ENCODE measurements at places on chromosomes 5 and 9.
A peak's percentile ranks its signal among the peaks of the same experiment; 100 is the strongest.

DNA sequence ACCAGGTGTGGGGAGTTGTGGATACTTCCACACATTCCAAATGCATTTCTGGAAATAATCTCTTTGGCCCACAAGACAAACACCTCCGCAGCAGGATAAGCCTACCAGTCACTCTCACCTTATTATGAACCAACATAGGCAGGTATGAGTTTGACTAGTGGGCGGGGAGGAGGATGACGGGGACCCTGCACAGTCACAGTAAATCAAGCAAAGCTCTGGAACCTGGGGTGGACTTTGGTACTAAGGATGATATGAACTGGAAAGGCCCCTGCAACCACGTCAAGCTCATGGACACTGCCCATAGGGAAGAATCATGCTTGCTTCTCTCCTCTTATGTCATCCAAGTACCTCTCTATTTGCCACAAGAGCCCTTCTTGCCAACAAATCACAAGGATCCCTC lies 259.4 kb downstream of the HSPA4 start:
- DNase-seq, result no peak

DNA sequence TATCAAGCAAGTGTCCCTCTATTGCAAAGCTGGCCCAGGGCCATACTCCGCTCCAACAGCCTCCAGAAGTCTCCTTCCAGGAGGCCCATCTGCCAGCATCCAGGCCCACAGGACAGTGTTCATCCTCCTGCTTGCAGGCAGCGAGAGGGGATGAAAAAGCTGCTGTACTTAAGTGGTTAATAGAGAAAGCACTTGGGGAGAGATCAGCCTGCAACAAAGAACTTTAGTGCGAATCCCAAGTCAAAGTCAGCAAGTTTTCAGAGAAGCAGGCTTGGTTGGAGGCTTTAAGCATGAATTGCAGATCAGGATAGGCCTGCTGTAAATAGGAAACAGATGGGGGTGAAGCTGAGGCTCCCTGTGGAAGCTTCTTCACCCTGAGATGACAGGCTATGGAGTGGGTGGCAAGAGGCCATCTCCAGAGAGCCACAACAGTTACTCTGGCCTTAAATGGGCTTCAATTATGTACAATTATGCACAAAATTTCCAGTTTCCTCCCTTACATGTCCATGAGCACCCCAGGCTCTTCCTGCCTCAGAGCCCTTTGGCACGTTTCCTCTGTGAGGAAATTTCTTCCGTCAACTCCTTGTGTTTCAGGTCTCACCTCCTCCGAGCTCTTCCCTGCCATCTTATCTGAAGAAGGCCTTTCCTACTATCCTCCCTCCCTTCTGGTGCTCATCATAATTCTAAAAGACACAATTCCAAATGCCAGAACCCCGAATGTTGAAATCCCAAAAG lies 98.0 kb upstream of the NR3C1 start:
- DNase-seq, result no peak

DNA sequence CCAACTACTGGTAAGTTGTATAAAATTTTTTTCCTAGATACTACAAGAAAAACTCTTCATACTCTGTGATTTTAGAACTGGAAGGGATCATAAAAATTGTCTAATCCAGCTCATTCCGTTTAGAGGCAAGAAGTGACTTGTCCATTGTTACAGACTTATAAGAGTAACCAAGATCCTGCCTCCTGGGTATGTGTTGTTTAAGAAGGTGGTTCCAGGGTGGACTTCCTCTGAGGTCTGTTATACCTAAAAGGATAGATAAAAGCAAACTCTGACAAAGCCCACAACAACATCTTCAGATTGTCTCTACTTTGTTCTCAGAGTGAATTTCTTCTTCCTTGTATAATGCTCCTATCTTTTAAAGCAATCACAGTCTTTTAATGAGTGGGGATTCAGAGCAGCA lies 24.2 kb downstream of the TGFBR1 start:
- no peak for DNase-seq

GRCh38 chr5:139903450-139903794 lies 107.8 kb downstream of the PSD2 start:
- no peak for DNase-seq

DNA sequence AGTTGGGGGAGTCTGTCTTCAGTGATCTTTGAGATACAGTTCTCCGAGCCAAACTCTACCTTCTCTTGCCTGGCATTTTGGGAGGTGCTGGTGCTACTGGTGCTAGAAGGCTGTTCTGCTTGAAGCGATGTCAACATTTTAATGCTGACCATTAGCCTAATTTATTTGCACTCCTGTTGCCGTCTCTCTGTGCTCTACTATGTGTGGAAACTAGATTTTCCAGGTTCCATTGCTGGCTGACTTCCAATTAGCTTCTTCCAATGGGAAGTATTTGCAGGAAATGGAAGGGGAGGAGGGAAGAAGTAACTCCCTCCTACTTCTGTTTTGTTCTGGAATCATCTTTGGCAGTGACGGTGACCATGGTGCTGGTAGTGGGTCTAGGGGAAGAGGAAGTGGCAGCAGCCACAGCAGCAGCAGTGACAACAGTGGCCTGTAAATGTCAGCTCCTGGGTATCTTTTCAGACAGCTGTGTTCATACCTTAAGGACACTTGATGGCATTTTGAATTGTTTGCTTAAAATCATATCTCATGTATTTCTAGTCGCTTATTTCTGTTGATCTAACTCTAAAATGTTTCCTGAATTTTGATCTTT lies 7.9 kb downstream of the TXNDC8 start:
- no peak for DNase-seq

GRCh38 chr9:32579706-32580331 lies 6.9 kb upstream of the NDUFB6 start:
- DNase-seq, result peak; percentile 56

GRCh38 chr5:68392617-68393016 lies 177.1 kb downstream of the PIK3R1 start:
- DNase-seq, result no peak

DNA sequence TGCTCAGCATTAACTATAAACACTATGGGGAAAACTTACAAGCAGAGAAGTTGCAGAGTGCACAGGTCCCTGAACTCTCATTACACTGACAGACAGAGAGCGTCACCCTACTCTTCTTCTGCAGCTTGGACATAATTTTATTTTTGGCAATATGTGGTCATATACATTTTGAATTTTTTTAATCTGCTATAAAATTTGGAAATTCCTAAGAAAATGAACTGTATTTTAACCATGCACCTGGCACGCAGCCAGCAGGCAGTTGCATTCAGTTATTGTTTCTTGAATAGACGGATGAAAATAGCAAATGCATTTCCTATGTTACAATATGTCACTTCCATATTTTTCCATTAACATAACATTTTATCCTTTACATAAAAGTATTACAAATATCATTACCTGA lies 100.2 kb downstream of the SLC25A46 start:
- DNase-seq, result no peak

GRCh38 chr9:8895861-8896224 lies 1096.3 kb upstream of the DMAC1 start:
- DNase-seq, result no peak

- DNase-seq, result no peak
Observed at GRCh38 chr5:58080573-58080972, 379.3 kb downstream of the PLK2 start.

- DNase-seq, result no peak
Observed at GRCh38 chr9:72012646-72013045, 47.8 kb downstream of the C9orf57 start.

DNA sequence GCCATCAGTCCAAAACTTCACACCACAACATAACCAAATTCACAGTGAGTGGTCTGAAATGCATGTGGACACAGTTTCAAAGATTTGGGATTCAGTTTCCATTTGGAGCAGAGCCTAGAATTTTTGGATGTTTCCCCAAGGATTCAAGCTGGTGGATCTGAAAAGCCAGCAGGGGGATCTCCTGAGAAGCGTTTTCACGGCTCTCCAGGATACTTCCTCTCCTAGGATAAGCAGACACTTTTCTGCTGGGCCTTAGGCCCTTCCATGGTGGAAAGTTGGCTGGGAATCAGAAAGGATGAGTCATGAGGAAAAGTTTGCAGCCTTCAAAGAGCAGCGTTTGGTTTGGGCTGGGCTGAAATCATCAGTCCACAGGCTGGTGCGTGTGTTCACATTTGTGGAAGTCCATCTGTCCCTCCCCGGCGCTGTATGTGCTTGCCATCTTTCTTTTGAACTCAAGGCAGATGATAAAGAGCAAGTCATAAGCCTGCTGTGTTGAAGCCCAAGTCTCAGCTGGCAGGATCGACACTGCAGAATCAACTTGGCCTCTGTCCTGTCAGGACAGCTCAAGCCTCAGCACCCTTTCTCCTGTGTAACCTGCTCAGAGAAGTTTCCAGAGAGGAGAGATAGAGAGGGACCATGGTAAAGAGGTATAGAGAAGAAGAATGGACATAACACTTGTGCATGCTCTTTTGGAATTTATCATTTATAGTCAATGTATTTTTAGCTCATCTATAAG lies 152.6 kb upstream of the MSX2 start:
- no peak for DNase-seq

GRCh38 chr5:171081319-171081718 lies 219.5 kb downstream of the RANBP17 start:
- no peak for DNase-seq

DNA sequence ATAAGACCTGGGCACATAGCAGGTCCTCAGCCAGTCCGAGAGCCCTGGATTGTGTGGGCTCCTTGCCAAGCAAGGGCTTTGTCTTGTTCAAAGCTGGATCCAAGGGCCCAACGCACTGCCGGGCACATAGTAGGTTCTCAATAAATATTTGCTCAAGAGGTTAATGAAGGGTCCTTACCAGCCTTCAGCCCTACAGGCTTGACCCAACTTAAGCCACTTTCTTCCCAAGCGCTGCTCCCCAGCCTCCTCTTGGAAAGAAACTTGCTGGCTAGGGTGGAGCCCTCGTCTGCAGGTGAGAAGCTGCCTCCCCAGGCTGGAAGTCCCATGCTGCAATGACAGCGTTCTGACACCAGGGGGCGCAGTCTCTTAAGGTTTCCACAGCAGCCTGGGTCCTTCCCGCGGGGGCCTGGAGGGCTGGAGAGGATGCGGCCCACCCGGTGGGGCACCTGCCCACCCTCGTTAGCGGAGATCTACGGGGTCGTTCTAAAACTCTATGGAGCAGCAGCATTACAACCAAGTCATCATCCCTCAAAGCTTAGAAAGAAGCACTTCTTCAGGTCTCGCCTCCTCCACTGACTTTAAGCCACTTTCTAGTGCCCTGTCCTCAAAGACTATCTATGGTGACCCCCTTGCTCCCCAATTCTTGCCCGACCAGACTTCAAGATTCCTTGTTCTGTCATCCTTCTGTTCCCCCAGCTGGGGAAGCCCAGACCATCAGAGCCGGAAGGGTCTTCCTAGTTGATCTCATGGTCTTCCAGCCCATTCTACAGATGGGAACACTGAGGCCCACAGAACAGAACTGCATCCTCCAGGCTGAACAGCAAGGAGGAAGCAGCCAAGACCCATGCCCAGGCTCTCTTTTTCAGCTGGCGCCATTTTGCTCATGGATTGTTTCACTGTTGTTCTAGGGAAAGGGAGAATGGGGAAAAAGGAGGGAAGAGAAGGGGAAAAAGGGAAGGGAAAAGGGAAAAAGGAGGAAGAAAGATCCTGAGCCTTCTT lies 115.4 kb downstream of the LHX2 start:
- peak; percentile 45 for DNase-seq

- no peak for DNase-seq
Observed at GRCh38 chr9:129459547-129460322, 161.2 kb downstream of the C9orf50 start.

GRCh38 chr5:169106911-169107706 lies 193.8 kb downstream of the SLIT3 start:
- DNase-seq, result no peak

DNA sequence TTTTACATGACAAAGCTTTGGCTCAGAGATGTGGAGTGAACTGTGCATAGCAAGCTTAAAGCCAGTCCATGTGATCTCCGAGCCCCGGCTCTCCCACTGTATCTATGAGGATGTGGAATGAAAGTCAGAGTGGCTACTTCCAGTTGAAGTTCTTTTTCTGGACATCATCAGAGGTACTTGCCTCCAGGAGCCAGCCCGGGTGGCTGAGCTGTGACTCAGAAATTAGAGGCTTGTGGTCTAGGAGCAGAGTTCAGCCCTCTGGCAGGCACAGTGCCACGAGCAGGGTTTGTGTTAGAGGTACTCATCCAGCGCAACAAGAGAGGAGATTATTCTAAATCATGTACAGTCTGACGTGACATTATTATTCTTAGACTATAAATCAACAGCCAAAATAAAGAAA lies 322.5 kb downstream of the CDK5RAP2 start:
- no peak for DNase-seq

DNA sequence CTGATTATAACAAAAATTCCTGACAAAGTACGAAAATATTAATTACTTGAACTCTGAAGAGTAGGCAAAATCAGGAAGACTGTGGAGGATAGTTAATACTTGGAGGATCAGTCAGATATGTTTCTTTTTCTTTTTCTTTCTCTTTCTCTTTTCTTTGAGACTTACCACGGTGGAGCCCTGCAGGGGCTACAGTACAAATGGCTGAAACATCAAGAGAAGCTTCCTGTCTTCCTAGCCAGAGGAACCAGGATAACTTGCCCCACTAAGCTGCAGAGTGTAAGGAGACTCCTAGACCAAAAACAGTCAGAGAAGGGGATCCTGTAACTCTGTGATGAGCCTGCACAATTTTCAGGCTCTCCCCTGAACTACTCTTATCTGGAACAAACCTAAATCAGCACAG lies 324.6 kb upstream of the TYRP1 start:
- DNase-seq, result no peak

- no peak for DNase-seq
Observed at GRCh38 chr9:136625101-136626065, 37.3 kb upstream of the EGFL7 start.

DNA sequence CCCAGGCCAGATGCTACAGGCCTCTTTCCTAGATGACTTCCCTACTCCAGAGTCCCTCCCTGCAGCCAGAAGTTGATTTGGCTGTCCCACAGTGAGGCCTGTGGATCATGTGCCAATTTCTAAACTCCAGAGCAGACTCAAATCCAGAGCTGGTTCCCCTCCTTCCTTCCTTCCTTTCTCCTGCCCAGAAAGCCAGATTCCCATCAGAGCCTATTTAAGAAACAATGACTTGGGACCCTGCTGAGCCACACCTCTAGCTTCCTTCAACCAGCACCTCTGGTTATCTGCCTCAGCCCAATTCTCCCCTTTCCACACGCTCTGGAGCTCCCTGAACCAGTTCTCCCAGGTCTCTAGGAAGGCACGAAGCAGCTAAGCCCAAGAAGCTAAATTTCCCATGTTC lies 7.2 kb downstream of the FAM219A start:
- no peak for DNase-seq

DNA sequence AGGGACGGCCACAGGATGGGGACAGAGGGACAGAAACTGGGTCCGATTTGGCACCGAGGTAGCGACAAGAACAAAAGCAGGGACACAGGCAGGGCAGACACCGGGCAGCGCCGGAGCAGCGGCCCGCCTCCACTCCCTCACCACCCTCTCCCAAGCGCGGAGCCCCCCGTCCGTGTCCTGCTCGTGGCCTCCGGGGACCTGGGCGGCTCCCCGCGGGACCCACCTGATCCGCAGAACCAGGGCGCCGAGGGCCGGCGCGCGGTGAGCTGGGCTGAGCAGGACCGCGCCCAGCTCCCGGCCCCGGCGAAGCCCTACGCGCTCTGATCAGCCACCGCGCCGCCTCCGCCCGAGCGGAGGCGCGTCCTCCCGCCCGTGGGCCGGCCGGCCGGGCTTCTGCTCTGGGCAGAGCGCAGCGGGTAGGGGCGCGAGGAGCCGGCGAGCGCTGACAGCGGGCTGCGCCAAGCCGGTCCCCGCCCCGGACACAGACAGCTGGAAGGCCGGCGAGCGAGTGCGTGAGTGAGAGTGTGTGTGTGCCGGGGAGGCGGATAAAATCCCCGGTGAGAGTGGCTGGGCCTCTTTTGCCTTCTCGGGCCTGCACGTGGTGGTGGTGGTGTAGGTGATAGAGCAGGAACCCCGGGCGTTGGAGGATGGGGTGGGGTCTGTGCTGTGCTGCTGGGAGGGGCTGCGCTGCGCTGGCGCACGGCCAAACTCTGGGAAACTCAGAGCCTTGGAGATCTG lies at the start of gene GGTA1:
GGTA1 (minus strand) TSS at position 418 of the 738 bp plus-strand sequence. CDS start 31,922 bp downstream, outside the sequence.
- DNase-seq, result no peak

Measured in activated naive CD8-positive, alpha-beta T cell treated with anti-CD3 and anti-CD28 coated beads, Interleukin-2, amount 50 U/mL, for 16 hours (primary cell).